ENCODE measurements at places on chromosomes 5 and 9. TPM values are rescaled to one million over a fixed set of nuclear protein-coding genes. Genes with fewer than 3 reads are reported as not detected.

NACC2 gene
- total RNA-seq: 8.6 TPM

SIL1 gene
- 13.7 TPM for total RNA-seq

PCDHB6 gene
- total RNA-seq: 0.64 TPM

RARS1 gene
- total RNA-seq: 87.6 TPM

DNA sequence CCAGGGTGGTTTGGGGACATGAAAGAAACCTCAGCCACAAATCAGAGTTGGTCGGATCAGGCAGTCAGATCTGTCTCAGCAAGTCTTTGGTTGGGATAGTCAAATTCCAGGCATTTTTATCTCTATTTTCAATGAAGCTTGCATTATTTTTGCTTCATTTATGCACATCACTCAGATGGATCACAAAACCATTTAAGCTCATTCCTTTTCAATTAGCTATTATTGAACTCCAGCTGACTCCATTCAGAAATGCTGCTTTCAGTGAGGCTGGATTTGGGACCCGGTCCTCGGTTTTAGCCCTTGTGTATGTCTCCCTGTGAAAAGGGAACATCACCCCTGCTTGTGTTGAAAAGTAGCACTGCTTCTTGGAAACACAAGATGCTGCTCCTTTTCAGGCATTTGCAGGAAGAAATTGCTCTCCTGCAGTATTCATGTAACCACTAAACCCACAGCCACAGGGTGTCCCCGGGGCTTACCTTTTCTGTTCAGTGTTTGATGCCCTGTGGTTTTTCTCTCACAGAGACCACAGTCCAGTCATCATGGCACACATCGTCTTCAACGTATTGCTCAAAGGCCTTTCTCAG lies 232.9 kb downstream of the NFIB start:
- H3K4me1 ChIP-seq: peaks cover 50% of the 10 kb centered on the region
- H3K27ac ChIP-seq: no peak overlapping the region
- no peaks in the 10 kb centered on the region for H3K36me3 ChIP-seq

SLC34A1 gene
- 0.16 TPM for total RNA-seq

Data from neural crest cell (in vitro differentiated cells).